HuH-7.5 (cell line): ENCODE measurements at places on chromosomes 2 and 18.

DNA sequence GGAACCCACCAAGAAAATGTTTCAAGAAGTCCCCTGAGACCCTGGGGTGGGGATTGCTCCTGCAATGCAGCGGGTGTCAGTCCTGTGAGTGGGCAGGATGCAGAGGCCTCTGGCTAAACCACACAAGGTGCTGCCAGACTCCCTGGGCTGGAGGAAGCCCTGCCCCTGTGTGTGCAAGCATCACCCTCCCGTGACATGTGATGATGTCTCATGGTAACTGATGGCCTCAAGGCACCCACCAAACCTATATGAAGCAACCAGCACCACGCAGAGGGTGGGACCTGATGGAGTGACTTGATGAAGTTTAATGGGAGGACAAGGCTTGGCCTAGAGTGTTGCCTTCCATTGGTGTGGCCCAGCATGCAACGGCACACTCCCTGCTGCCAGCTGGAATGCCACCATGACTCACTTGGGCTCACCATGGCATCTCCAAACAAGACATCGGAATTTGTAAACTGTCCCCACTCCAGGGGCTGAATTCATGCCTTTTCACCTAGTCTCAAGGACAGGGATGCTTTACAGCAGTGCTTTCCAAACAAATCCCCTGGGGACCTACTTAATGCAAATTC lies 8.7 kb upstream of the SLC14A1 start:
- DNase-seq: no peak

GRCh38 chr18:5198311-5198710 lies 1.3 kb upstream of the AKAIN1 start:
- no peak for DNase-seq

- DNase-seq: no peak
Observed at GRCh38 chr2:190717764-190718651, 69.1 kb downstream of the NAB1 start.

DNA sequence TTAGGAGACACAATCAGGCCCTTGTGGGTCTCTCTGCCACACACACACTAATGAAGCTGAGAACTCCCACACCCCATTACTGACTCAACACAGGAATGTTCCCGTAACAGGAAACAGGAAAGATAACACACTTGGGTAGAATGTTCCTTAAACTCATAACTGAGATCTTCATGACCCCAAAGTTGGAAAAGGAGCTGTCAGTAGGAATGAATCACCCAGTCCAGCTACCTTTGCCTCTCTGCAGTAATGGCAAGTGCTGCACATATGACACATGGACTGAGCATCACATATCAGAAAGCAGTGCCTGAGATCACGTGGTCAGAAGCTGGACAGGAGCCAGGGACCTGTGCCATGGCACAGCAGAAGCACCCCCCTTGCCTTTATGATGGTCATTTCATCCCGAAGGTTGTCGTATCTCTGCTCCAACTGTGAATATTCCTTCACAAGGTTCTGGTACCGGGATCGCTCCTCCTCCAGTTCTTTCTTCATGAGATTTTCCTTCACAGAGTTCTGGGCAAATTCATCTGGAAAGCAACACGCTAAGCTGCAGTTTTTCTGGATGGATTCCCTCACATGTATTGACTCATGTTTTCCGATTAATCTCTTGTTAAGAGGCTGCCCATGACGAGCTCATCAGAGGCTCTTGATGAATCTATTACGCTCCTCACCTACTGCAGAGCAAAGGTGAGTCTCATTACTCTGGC lies 65.4 kb upstream of the ACAA2 start:
- DNase-seq: no peak

GRCh38 chr18:24924066-24924716 lies 427.8 kb downstream of the ZNF521 start:
- DNase-seq: no peak

DNA sequence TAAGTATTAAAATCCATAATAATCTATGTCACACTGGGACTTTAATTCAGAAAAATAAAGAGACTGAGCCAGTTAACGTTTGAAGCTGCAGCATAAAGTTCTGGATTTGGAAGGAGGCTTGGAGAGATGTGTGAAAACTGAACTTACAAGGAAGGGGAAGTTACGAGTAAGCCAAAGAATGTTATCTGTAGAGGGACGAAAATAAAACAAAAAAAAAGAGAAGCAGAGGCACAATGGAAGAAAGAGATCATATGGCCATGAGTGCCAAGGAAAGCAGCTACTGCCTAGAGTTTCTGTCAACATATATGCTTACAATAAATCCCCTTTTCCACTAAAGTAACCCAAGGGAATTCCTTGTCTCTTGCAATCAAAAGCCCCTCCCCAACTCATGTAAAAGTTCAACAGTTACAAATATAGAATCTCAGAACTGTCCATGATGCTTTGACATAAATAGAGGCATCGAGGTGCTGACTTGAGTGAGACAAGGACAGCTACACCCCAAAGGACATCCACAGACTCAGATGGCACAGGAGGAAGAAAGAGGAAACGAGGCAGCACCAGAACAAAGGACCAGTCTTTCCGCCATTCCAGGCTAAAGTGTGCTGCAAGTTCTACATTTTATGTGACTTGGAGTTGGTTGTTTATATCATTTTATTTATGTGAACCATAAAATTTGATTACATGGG lies 16.1 kb upstream of the ARL5A start:
- DNase-seq: no peak

DNA sequence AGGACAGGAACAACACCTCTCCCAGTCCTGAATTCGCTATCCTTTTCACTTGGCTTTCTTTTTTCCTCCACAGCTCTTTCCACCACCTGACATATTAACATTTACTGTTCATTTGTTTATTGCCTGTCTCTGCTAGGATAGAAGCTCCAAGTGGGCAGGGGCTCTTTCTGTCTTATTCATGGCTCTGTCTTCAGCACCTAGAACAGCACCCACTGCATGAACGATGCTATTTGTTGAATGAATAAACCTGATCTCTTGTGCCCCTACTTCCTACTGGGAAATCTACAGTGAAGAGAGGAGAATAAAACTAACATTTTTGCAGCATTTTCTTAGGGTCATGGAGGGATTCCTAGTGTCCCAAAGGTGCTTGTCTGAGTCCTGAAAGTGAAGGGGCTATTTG lies 24.4 kb upstream of the GAREM2 start:
- no peak for DNase-seq

DNA sequence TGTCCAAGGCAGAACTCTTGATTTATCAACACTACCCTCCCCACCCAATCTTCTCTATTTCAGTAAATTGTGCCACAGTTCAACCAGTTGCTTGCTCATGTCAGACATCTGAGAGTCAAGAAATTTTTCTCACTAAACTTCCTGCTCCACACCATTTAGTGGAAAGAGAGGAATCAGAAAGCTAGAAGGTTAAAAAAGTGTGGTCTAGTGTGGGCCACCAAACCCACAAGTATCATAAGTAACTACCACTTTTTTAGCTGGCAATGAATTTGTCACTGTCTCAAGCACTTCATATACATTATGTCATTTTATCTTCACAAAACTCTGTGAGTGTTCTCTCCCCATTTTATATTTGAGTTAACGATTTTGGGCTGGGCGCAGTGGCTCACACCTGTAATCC lies 16.6 kb upstream of the MSTN start:
- no peak for DNase-seq

- DNase-seq: no peak
Observed at GRCh38 chr2:2269989-2270562, 61.0 kb downstream of the MYT1L start.

GRCh38 chr18:70273021-70273420 lies 15.8 kb upstream of the SOCS6 start:
- no peak for DNase-seq

GRCh38 chr18:27278131-27278530 lies 93.0 kb upstream of the CHST9 start:
- DNase-seq: no peak

DNA sequence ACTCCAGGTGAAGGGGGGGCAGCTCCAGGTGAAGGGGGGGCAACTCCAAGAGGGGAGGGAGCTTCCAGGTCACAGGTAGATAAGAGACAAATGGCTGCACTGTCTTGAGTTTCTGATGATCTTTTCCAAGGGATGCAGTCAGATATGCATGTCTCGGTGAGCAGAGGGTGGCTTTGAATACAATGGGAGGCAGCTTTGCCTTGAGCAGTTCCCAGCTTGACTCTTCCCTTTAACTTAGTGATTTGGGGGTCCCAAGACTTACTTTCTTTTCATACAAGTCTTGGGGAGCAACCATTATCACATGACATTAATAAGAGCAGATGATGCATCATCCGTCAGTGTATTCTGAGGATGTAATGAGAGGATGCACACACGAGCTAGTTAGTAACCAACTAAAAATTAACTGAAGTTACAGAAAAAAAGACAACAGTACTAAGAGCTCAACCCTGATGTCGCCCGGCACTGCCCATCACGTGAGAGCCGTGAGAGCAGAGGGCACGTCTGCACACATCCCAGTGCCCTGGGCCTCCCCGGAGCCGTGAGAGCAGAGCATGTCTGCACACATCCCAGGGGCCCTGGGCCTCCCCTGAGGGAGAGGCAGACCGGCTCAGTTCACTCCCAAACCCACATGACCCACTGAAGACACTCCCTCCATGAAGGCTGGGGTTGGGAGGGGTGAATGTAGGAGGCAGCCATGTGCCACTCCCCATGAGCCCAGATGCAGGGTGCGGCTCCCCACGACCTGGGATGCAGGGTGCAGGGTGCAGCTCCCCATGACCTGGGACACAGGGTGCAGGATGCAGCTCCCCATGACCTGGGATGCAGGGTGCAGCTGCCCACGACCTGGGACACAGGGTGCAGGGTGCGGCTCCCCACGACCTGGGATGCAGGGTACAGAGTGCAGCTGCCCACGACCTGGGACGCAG lies 39.4 kb downstream of the PXDN start:
- DNase-seq: no peak

- no peak for DNase-seq
Observed at GRCh38 chr2:86822668-86823345, 32.1 kb upstream of the CD8A start.

GRCh38 chr2:111111101-111111755 lies 9.5 kb upstream of the BCL2L11 start:
- no peak for DNase-seq

- DNase-seq: no peak
Observed at GRCh38 chr18:11751341-11752115, 62.5 kb downstream of the GNAL start.

- DNase-seq: no peak
Observed at GRCh38 chr2:191713837-191714236, 35.9 kb downstream of the NABP1 start.

DNA sequence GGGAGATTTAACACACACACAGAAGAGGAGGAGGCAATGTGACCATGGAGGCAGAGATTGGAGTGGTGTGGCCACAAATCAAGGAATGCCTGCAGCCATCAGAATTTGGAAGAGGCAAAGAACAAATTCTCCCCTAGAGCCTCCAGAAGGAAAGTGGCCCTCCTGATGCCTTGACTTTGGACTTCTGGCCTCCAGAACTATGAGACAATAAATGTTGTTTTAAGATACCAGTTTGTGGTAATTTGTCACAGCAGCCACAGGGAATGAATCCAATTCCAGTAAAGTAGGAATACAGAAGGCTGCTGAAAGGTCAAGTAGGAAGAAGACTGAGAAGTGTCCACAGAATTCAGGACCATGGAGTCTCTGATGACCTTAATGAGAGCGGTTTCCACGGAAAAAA lies 18.1 kb downstream of the PAIP2B start:
- no peak for DNase-seq

DNA sequence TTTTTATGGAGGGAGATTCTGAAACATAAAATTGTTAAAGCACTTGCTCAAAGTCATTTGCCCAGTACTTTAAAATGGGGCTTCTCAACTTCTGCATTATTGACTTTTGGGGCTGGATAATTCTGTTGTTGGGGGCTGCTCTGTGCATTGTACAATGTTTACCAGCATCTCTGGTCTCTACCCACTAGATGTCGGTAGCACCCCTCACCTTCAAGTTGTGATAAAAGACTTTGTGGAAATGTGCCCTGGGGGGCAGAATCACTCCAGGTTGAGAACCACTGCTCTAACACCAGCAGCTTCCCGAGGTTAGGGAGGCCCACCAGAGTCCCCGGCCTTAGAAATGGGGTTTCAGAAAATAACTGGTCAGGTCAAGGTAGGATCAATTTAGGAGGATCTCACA lies 26.8 kb upstream of the CUL3 start:
- DNase-seq: no peak

GRCh38 chr2:60359569-60359968 lies 193.9 kb downstream of the BCL11A start:
- no peak for DNase-seq

DNA sequence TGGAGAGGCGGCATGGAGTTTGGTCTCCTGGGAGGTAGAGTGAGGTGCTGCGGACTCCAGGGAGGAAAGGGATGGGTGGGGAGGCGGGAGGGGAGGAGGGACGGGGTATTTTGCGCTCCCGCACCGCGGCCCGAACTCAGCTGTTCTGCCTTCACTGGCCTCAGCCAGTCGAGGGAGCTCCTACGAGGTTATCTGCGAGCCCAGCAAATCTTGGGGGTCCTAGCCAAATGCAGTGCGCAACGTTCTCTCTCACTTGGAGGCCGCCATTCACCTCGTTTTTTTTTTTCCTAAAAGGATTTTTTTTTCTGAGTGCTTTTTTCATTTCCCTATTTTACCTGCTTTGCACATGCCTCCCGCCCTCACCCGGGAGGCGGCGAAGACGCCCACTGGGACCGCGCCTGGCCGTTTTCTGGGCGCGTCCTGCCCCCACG lies 877 bp upstream of the BCL2L11 start:
- peak; percentile 15 for DNase-seq

DNA sequence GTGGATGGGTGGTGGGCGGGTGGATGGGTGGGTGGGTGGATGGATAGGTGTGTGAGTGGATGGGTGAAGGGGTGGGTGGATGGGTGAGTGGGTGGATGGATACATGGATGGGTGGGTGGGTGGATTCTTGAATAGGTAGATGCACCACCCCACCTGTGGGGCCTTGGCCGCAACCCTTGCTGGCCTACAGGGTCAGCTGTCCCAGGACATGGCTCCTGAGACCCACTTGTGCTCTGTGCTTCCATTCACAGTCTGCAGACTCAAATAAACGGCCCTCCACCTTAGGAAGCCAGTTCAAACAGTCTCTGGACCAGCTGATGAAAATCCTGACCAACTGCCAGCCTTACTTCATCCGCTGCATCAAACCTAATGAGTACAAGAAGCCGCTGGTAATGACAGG lies 54.4 kb downstream of the MYO7B start:
- DNase-seq: no peak

GRCh38 chr18:56176751-56177150 lies 461.6 kb downstream of the TXNL1 start:
- DNase-seq: no peak

DNA sequence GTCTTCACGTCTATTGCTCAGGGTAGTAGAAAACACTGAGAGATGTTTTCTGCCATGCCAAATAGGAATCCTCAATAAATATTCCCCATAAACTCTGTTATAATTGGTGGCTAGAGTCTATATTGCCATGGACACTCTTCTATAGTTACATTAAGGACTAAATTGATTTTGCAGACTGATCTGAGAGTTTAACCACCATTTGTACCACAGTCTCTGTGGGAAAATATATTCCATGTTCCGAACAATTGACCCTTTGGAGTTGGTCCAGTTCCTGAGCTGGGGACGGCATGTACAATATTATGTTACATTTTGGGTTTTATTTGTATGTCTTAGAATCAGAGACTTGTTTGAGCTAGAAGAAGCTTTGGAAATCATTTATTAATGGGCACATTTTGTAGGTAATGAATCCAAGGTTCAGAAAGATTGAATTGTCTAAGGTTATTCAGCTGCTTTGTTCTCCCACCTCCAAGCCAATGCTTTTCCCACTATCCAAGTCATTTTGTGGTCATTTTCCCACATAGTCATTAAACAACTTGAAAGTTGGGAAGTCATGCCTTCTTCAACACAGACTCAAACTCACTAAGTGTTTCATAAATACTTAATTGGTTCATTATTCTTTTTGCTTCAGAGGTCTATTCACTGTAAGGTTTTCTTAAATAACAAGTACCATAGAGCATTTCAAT lies 5.1 kb upstream of the PPP1CB start:
- no peak for DNase-seq

- DNase-seq: no peak
Observed at GRCh38 chr2:223576873-223577272, 25.3 kb downstream of the SCG2 start.
